Right lung (tissue), 10 donors: ENCODE measurements at places on chromosomes 5 and 9. TPM values are rescaled to one million over a fixed set of nuclear protein-coding genes. Genes with fewer than 3 reads are reported as not detected.

DNA sequence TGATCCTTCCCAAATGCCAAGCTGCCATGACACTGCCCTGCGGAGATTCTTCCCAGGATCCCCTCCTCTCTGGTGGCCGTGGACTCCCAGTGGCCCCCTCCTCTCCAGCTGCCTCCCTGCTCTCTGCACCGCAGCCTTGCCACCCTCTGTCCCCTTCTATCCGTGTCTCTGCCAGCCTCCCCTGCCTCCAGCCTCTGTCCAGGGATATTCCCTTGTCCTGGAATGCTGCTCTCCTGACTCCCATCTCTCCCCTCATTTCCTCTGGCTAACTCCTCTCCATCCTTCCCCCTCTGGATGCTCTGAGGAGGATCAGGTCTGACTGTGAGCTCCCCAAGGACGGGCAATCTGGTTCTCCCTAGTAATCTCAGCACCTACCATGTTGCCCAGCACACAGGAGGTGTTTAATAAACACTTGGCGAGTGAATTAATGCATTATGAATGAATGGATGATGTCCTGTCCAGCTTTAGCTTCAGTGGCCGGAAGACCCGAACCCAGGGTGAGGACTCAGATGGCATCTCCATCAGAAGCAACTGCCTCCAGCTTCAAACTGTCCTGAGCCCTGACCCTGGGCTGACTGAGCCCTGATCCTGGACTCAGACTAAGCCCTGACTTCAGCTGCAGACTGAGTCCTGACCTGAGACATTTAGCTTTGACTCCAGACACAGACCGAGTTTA, 7.5 kb upstream of the CRB2 start:
- no peak for DNase-seq

GRCh38 chr9:37784291-37784615, 611 bp downstream of the EXOSC3 start:
- DNase-seq: no peak

- no peak for DNase-seq
These were observed 67.8 kb downstream of the MEF2C start for GRCh38 chr5:88815050-88815789.

GRCh38 chr5:31781772-31782171, 142.8 kb downstream of the PDZD2 start:
- DNase-seq: no peak

GRCh38 chr9:104860263-104860662, 67.7 kb downstream of the ABCA1 start:
- DNase-seq: no peak

GRCh38 chr9:74861773-74862474, 25.8 kb downstream of the TRPM6 start:
- no peak for DNase-seq

DNA sequence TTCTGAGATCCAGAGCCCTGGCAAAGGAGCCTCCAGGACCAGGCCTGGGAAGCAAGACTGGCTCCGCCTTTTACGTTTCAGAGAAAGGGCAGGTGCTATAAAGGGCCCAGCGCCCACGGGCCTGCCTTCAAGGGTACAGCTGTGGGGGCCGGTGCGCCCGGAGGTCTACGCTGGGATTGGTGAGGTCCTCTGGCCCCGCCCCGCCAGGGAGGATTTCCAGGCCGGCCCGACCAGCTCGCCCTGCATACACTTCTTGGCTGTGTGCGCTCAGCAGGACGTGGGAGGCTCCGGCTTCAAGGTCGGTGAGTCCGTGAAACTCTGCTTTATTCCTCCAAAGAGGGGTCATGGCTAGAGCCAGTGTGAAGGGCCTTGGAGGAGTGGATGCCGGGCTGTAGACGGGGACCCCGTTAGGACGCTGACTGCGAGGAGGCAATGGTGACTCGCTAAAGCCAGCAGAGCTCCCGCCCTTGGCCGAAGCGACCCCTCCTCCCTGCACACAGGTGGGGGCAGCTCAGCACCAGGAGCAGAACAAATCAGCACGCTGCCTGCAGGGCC, at the start of gene CKMT2:
Gene CKMT2, plus strand, starts transcription at position 243 of the 555 bp plus-strand sequence. CDS start 17,811 bp downstream, outside the sequence.
- DNase-seq: peak; percentile 45

DNA sequence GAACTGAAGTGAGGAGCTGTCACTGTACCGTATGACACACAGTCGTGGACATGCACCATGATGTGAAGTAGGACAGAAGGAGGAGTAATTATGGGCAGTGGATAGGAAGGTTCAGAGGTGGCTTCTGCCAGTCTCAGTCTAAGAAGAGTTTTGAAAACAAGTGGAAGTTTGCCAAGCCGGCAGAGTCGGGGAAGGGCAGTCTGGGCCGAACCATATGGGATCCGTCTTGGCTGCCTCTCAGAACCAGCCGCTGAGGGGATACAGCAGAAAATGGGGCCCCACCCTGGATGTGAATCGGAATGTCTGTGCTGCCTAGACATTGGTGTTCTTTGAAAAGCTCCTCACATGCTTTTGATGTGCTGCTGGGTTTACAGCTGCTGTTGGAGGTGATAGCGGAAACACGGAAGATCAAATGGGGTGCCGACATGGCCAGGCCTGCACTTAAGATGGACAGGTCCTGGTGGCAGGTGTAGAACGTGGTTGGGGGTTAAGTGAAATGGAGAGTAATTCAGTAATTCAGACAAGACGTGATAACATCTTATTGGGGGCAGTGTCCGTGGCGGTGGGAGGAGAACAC, 11.2 kb downstream of the SNX18 start:
- no peak for DNase-seq

GRCh38 chr9:135851748-135852147, 55.6 kb downstream of the CAMSAP1 start:
- DNase-seq: no peak

- DNase-seq: no peak
These were observed 487.5 kb upstream of the GRIN3A start for GRCh38 chr9:102225841-102226441.

DNA sequence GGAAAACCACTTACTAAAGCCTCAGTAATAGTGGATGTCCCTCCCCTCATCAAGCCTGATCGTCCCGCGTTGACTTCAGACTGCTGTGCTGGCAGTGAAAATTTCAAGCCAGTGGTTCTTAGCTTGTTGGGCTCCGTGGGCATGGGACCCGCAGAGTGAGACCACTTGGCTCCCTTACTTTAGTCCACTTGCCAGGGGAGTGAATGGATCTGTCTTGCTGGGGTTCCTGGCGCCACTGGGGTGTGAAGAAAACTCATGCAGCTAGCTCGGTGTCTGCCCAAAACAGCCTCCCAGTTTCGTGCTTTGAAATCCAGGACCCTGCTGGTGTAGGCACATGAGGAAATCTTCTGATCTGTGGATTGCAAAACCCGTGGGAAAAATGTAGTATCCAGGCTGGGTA, 480.0 kb upstream of the IZUMO3 start:
- DNase-seq: no peak

- DNase-seq: no peak
These were observed 12.4 kb downstream of the SLC36A1 start for GRCh38 chr5:151459680-151460324.

- peak; percentile 25 for DNase-seq
These were observed 35.4 kb downstream of the UBE2R2 start for GRCh38 chr9:33852216-33852826.

GRCh38 chr9:6029604-6030274, 14.3 kb upstream of the RANBP6 start:
- no peak for DNase-seq

DNA sequence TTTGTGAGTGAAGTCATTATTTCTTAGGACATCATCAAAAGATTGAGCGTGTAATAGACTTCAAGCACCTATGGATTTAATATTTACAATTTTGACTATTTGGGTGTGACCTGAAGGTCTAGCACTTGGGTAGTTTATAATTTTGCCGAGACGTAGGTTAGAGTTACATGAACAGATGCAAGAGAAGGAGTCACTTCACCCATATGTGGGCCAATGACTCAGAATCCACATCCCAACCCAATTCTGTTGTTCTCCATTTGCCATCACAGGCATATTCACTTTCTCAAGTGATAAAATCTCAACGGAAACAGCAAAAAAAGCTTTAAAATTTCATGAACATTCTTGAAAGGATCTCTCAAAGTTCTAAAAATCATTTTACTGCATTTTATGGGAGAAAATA, 12.1 kb upstream of the ERAP1 start:
- no peak for DNase-seq

- no peak for DNase-seq
These were observed 26.6 kb downstream of the IDNK start for GRCh38 chr9:83649515-83649914.

DNA sequence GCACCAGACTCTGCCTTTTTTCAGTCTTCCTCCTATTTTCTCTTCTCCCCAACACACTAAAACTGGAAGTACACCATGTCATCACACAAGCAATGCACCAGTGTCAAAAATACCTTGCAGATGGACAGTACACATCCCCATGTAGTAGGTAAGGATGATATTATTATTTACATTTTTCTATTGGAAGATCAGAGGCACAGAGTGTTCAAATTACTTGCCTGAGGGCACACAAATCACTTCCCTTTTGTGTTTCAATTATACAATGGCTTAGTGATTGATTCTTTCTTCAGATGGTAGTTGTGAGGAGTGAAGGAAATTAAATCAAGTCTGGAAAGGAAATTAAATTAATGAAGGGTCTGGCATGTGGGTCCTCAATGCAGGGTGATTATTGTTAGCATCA, 39.6 kb downstream of the CTSL start:
- DNase-seq: no peak

- no peak for DNase-seq
These were observed 150.9 kb downstream of the ISOC1 start for GRCh38 chr5:129245489-129245888.

- DNase-seq: no peak
These were observed 22.6 kb downstream of the STXBP1 start for GRCh38 chr9:127634698-127635097.

DNA sequence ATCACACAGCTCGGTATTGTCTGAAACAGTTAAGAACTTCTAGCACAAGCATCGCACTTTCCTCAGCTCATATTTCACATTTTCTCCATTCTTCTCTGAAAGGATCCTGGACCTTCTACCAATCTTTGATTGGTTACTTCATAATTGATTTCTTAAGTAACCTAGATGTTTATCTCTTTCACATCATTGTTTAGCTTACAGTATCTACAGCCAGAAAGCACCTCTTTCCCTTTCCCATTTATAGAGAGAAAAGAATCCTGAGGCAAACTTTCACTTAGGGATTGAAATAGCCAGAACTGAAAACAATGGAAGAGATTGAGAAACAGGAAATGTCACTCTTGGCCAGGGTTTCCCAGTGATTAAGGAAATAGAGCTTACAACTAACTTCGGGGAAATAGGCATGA, 2.5 kb downstream of the IL33 start:
- peak; percentile 51 for DNase-seq

GRCh38 chr5:126732716-126733115, 44.2 kb upstream of the LMNB1 start:
- DNase-seq: no peak

DNA sequence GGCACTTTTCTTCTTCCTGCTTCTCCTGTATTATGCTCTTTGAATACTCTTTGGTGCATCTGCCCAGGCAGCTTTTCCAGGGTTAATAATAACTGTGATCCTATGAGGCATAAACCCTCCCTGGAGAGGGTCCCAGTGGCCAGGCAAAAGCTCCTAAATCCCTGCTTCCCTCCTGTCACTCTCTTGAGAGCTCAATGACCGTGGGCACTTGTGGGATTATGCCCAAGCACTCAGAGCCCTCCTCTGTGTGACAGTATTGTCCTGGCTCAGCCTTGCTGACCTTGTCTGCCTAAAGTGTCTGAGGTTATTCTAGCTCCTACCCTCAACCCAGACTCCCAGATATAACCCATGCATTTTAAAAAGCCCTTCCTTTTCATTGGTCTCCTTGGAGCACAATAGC, 51.9 kb downstream of the GALNT10 start:
- DNase-seq: no peak

DNA sequence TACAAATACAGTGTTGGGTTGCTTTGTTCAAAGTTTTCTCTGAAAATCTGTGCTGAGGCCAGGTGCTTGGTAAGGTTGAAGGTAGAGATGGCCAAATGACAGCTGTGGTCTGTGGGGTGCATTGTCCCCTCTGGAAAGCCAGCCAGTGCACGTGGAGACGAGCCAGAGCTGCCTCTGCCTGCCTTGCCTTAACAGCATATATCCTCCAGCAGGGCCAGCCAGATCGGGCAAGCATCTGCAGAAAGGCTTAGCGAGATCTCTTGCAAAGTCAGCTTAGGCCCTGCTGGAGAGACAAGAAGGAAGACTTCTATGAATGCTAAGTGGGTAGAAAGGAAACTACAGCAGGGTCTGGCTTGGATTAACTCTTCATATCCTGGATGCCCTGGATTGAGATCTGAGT, 49.5 kb downstream of the GRIA1 start:
- DNase-seq: no peak

DNA sequence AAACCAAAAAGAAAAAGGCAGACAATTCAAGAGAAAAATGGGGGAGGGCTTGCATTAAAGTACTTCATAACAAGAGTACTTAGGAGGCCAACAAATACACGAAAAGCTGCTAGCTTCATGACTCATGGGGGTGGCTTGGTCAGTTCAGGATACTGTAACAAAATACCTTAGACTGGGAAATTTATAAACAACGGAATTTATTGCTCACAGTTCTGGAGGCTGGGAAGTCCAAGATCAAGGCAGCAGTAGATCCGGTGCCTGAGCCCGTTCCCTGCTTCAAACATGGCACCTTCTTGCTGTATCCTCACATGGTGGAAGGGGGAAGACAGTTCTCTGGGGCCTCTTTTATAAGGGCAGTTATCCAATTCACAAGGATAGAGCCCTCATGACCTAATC, 111.4 kb downstream of the C9orf50 start:
- no peak for DNase-seq

DNA sequence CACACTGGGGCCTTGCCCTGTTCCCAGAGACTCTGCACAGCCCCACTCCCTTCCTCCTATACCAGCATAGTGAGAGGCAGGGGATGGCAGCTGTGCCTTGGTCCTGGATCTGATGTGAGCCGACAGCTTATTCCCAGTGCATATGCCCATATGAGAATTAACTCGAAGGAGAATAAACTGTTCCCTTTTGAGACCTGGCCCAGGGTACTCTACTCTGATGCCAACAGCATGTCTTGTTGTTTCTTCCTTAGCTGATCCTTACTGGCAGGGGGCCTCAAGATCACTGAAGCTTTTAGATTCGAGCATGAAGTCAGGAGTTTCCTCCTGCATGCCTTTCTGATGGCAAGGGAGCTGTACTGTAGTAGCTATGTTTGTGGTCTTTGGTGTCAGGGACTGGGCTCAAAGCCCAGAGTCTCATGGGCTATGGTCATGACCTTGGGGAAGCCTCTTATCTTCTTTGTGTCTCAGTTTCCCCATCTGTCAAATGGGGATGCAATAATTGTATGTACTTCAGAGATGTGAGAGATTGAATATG, 57.1 kb downstream of the DOCK2 start:
- no peak for DNase-seq

GRCh38 chr5:15137414-15137813, 265.8 kb upstream of the ANKH start:
- DNase-seq: no peak

- no peak for DNase-seq
These were observed 129.1 kb upstream of the TRIM32 start for GRCh38 chr9:116558035-116558434.

GRCh38 chr5:127830157-127830556, 127.0 kb downstream of the CCDC192 start:
- no peak for DNase-seq

- no peak for DNase-seq
These were observed 53.0 kb downstream of the ZNF622 start for GRCh38 chr5:16412556-16412955.

CDX1 gene
- polyA plus RNA-seq: 0.39 TPM

TXNDC8 gene
- not detected for polyA plus RNA-seq

OR1J2 gene
- not detected for polyA plus RNA-seq

STPG3 gene
- 1.5 TPM for polyA plus RNA-seq

SLC12A2 gene
- polyA plus RNA-seq: 83.6 TPM

BARHL1 gene
- not detected for polyA plus RNA-seq

FBXL7 gene
- 27.5 TPM for polyA plus RNA-seq

PPP1R26 gene
- 31.0 TPM for polyA plus RNA-seq

BSPRY gene
- 8.4 TPM for polyA plus RNA-seq

HTR4 gene
- 0.91 TPM for polyA plus RNA-seq

SPDL1 gene
- polyA plus RNA-seq: 37.4 TPM

ISCA1 gene
- polyA plus RNA-seq: 36.1 TPM
